ENCODE measurements at places on chromosomes 16 and 17. TPM values are rescaled to one million over a fixed set of nuclear protein-coding genes. Genes with fewer than 3 reads are reported as not detected.

The ATP2A3 gene
- total RNA-seq: 54.0 TPM

The PSMB10 gene
- total RNA-seq: 10.6 TPM

The PRSS22 gene
- total RNA-seq: 23.3 TPM

The RHBDL1 gene
- 5.2 TPM for total RNA-seq

The OR1F1 gene
- not detected for total RNA-seq

The STAT5A gene
- total RNA-seq: 0.74 TPM

The CCL11 gene
- total RNA-seq: not detected

The SOX9 gene
- total RNA-seq: 219 TPM

The TBC1D3C gene
- not detected for total RNA-seq

The CBFA2T3 gene
- 12.9 TPM for total RNA-seq

The SLC5A10 gene
- total RNA-seq: not detected

The HOXB4 gene
- 6.0 TPM for total RNA-seq

The MAP2K6 gene
- total RNA-seq: 44.3 TPM

The GDPD3 gene
- total RNA-seq: 13.8 TPM

The SALL1 gene
- 12.8 TPM for total RNA-seq

The ARHGAP27 gene
- 12.7 TPM for total RNA-seq

The NPW gene
- total RNA-seq: 5.3 TPM

The BCKDK gene
- 40.1 TPM for total RNA-seq

The SPNS2 gene
- total RNA-seq: 1.5 TPM

The NAA60 gene
- total RNA-seq: 71.3 TPM
